H4 (cell line): ENCODE measurements at places on chromosomes 3 and 15.

DNA sequence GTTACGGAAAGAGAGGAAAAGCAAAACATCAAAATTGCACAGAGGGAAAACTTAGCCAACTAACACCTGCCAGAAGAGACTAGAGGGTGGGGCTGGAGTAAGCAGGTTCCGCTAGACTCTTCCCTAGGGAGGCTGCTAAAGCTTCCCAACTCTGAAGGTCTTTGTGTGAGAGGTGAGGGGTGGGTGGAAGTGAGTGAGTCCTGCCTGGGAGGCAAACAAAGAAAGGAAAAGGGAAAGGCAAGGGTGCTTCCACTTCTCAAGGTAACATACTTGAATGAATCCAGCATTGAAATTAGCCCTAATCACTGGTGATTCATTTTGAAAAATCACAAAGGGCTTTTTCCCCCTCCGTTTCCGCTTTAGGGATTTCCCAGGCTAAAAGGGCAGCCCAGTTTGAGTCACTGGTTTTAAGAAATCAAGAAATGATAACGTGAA, 220.5 kb upstream of the ADAMTS9 start:
- no peak for DNase-seq

DNA sequence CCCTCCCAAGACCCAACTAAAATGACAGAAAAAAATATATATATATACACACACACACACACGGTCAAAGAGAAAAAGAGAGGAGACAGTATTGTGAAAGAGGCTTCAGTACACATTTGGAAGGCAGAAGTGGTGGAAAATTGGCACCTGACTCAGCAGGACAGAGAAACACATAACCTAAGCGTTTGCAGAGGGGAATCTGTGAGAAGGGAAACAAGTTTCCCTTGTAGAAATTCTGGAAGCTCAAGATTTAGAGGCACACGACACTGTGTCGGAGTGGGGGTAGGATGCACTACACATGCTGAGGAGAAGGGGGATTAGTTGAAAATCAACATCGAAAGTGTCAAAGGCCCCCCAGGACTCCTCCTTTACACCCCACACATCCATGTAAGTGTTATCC, 53.1 kb downstream of the PAK2 start:
- DNase-seq = peak; percentile 46

DNA sequence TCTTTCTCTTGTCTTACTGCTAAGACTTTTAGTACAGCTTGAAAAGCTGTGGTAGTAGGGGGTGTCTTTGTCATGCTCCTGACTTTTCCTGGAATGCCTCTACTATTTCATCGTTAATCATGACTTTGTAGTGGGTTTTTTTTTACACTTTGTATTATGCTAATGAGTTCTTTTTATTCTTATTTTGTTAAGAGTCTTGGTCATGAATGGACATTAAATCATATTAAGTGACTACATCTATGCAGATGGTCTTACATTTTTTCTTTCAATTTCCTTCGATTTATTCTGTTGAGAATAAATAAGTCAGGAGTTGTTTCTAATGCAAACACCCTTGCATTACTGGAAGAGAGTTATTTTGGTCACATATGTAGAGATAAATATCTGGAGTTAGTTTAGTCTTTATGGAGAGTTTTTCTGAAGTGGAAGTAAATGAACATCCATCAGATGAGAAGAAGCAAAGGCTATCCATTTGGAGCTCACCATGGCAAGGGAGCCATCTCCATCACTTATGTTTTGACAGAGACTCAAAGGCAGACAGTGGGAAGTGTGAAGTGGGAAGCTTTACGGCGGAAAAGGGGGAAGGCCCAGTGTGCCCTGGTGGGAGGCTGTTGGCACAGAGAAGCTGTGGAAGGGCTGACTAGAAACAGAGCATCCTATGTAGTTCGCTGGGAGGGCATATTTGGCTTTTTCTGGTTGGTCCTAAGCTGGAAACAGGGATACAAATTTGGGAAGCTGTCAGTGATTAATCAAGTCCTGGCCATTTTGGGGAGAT, 73.1 kb upstream of the PRR23E start:
- DNase-seq = no peak

GRCh38 chr3:38743043-38743442, 73.0 kb downstream of the SCN10A start:
- DNase-seq = no peak

- no peak for DNase-seq
Observed at GRCh38 chr3:119538772-119539171, 20.6 kb downstream of the CD80 start.

DNA sequence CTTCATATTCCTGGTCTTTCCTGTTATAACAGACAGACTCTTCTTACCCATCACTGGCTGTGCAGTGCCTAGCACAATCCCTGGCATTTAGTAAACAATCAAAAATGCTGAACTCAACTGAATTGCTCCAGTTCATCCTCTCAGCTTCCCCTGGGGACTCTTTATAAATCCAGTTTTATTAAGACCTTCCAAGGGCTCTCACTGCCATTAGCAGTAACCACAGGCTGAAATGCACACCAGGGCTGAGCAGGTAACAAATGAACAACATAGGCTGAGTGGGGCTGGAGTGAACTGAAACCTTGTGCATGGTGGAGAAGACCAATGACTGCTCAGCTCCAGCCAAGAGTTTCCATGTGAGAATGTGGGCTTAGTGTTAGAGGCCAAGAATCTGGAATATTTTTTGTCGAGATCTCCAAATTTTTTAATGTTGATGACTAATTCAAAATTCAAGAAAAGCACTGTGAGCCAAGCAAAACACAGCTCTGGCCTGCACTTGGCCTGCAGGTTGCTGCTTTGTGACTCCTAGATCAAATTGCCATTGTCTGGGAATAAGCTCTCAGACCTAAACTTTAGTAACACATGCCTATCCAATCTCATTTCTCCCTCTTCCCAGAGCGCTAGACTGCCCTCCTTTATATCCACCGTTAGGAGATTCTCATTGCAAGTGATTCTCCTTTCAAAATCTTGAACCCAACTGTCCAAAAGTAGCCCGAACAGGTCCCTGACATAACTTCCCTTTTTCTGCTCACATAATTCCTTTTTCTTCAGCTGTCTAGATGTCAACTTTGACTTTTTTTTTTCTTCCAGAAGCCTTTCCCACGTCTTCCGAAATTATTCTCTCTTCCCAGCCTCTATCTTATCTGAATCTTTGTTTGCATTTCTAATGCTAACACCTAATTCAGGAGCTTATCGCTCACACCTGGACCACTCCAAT, 7.4 kb downstream of the SQOR start:
- no peak for DNase-seq

- DNase-seq = peak; percentile 83
Observed at GRCh38 chr3:98972155-98972554, 70.7 kb upstream of the DCBLD2 start.

GRCh38 chr3:80770106-80771074, 991.1 kb downstream of the GBE1 start:
- DNase-seq = no peak

DNA sequence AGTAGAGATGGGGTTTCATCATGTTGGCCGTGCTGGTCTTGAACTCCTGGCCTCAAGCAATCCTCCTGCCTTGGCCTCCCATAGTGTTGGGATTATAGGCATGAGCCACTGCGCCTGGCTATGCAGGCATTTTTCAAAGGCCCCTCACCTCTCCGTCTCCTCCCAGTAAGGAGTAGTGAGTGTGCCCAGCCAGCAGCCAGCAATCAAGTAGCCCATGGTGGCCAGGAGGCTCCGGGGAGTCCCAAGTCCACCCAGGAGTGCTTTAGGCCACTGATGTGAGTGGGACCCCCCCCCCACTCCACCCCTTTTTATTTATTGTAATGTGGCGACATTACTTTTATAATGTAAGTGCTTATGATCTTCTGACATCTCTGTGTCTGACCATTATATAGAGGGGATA, 8.1 kb downstream of the ISG20 start:
- no peak for DNase-seq
